Suppressor macrophage treated with lipopolysaccharide for 1 hour (primary cell): ENCODE measurements at places on chromosomes 5 and 9.

- DNase-seq = no peak
These were observed 63.7 kb downstream of the GLIS3 start for GRCh38 chr9:4235871-4236804.

DNA sequence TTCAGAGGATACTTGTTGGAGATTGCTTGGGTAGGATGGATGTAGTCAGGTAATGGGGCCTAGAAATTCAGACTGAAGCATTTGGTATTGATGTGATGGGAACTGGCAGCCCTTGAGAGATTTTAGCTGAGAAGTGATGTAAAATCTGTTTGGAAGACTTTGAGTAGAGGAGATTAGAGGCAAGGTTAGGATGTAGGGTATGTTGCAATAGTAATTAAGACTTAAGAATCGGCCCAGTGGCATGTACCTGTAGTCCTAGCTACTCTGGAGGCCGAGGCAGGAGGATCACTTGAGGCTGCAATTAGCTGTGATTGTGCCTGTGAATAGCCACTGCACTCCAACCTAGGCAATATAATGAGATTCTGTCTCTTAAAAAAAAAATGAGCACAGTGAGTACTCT is 6.7 kb downstream of the NSD1 start:
- DNase-seq = no peak

DNA sequence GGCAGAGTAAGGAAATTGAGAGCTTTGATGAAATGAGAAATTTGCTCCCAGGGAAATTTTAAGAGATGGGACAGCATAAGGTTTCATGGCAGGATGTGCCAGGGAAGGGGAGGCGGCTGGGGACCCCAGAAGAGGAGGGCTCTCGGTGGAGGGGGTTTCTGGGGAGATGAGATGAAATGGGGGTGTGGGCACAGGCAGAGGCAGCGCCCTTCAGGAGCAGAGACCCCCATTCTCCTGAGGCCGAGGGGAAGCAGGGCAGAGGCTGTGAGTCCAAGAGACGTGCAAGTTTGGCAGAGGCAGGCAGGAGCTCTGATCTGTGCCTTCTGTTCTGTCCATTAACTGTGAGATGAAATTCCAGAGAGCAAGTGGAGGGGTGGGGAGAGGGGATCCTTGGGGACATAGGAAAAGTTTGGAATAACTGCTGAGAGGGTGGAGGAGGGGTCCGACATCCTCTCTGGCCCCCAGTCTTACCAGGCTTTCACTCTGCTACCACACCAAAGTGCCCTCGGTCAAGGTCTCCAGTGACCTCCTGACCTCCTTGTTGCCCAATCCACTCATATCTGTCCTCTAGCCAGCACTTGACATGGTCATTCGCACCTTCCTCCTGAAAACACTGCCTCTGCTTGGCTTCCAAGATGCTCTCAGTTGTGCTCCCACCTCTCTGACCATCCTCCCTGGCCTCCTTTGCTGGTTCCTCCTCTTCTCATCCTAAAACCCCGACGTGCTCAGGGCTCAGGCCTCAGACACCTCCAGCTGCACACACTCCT is 108.1 kb upstream of the MVB12B start:
- no peak for DNase-seq

GRCh38 chr5:32780508-32780919 is 69.4 kb downstream of the NPR3 start:
- DNase-seq = no peak

- DNase-seq = peak; percentile 90
These were observed 2.4 kb upstream of the TRIM7 start for GRCh38 chr5:181207214-181207959.

GRCh38 chr5:75856056-75856455 is 138.8 kb upstream of the POC5 start:
- DNase-seq = no peak

GRCh38 chr9:116149844-116150243 is 3.7 kb upstream of the PAPPA start:
- DNase-seq = peak; percentile 30

DNA sequence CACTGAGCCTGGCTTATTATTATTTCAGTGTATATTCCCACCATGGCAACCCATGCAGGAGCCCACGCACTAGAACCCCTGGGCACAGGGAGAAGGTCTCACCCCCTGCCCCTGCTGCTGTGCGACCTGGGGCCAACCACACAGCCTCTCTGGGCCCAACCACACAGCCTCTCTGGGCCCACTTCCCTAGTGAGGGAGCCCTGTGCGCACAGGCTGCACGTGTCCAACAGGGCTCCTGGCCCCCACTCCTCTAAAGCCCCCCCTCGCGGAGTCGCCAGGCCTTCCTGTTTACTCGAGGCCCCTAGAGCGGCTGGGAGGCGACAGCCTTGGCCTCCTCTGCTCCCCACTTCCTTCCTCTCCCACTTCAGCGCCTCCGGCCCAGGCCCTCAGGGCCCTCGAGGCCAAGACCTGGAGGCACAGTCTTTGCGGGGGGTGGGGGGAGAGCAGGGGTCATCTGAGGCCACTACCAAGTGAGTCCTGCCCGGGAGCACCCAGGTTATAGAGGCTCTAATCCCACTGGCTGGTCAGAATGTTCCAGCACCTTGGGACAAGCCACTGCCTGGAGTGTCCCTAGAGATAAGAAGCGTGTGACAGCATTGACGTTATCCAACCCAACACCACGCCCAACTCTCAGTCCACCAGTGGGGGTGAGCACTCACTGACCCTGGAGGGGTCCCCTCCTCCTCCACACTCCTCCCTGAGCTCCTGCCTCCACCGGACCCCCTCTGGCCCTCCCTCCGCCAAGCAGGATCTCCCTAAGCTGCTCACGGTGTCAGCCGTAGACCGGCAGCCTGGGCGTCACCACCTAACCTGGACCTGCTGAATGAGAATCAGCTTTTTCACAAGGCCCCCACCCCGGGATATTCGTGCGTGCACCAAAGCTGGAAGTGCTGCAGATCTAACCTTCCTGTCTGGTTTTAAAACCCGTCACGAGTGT is 7.9 kb upstream of the ENG start:
- DNase-seq = peak; percentile 59

- peak; percentile 41 for DNase-seq
These were observed 460 bp downstream of the DMRTA1 start for GRCh38 chr9:22446950-22447617.

- no peak for DNase-seq
These were observed 232.2 kb downstream of the DENND1A start for GRCh38 chr9:123697686-123698085.

- DNase-seq = peak; percentile 43
These were observed 5.9 kb downstream of the PDLIM7 start for GRCh38 chr5:177491429-177491945.

- no peak for DNase-seq
These were observed 19.3 kb downstream of the PCSK5 start for GRCh38 chr9:75909776-75910175.

DNA sequence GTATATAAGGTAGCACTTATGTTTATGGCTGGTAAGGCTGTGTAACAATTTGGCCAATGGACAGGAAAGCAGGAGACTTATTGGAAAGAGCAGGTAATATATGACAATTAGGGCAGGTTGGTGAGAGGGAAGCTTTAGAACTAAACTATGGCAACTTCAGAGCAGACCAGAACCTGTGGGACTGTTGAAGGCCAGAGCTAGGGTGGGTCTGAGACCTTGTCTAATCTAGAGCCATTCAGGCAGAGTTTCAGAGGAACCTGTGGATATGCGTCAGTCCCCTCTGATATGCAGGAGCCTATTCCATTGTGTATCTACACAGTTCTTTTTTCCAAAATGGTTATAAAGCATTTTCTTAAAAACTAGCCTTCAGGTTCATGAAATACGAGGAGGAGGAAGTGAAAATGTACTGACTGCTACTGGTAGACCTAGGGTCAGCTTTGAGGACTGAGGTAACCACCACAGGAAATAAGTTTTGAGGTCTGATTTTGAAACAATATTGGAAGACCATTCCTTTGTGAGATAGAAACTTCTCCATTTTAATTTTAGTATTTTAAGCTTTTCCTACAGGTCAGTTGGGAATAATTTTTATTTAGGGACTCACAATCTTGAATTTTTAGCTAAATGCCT is 37.6 kb downstream of the ELL2 start:
- peak; percentile 32 for DNase-seq

DNA sequence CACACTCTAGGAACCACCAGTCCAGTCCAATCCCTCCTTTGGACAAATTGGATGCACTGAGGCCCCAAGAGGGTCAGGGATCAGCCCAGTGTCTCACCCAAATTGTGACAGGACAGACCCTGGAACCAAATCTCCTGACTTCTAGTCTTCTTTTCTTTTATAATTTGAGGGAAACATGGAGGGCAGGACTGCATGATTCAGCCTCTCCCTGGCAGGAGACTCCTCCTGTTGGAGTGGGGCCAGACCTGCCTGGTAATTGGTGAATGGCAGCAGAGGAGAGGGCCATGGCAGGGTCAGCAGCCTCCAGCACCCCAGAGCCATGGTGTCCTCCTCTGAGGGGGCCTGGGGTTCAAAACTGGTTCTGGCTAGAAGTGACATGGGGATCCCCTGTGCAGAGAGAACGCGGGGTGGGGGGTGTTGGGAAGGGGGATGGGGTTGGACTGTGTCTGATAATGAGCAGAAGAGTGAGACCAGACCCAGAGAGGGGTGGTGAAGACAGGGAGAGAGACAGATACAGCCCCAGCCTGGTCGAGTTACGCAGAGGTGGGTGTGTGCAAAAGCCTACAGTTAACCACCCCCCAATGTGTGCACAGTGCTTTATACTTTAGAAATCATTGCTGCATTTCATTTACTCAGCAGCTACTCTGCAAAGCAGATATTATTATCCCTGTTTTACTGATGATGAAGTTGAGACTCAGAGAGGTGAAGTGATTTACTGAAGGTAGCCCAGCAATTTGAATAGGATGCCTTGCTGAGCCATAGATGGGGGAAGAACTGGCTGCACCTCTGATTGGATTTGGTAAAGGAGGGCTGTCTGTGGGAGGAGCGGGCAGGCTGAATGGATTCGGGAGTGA is 3.8 kb upstream of the SYNPO start:
- DNase-seq = no peak

DNA sequence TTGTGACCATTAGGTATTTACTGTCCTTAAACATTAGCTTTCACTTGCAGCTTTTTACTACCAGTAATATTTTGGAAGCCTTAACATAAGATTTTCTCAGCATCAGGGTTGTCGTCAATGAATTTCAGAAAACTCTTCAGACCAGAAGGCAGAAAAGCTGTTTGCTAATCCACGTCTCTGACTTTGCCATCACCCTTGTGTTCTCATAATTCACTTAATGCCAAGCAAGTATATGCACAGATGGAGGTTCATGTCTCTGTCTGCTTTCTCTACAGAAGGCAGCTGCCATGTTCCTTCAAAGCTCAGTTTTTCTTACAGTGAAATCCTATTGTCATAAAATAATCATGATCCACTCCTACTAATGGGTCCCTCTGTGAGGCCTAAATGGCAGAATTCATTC is 37.7 kb upstream of the LRRC19 start:
- DNase-seq = no peak

DNA sequence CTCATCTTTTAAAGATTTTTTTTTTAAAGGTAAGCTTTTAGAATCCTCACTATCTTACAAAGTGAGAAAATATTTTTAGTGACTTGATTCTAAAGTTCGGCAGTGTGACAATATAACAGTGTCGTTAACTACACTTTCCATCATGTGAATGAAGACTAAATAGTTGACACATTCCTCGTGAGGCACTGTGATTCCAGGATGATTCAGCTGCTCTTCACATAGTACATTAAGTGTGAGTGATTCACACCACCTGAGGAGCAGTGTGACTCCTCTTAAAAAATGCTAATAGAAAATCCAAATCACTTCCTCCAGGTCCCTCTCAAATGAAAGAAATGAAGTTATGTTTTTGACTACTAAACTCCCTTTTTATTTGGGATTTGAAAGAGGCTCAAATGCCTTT is 589.5 kb downstream of the GABRG2 start:
- DNase-seq = no peak

GRCh38 chr5:97355775-97356174 is 172.7 kb upstream of the RIOK2 start:
- no peak for DNase-seq

- DNase-seq = no peak
These were observed 14.9 kb downstream of the GLDC start for GRCh38 chr9:6630502-6631206.

- DNase-seq = no peak
These were observed 109.4 kb downstream of the CMYA5 start for GRCh38 chr5:79798893-79799590.
